ENCODE measurements at places on chromosomes 13 and 19. TPM values are rescaled to one million over a fixed set of nuclear protein-coding genes. Genes with fewer than 3 reads are reported as not detected.

The MAST1 gene
- total RNA-seq: 12.1 TPM

The ZNF345 gene
- 1.6 TPM for total RNA-seq

- no peak overlapping the region for H3K27ac ChIP-seq
- no peaks in the 10 kb centered on the region for H3K4me1 ChIP-seq
- H3K36me3 ChIP-seq: no peaks in the 10 kb centered on the region
- DNase-seq: no peak
- no peak overlapping the region for H3K4me3 ChIP-seq
- H3K27me3 ChIP-seq: no peaks in the 10 kb centered on the region
These were observed 147.0 kb downstream of the DCT start for GRCh38 chr13:94332359-94333096.

- no peak overlapping the region for H3K27ac ChIP-seq
- no peak overlapping the region for H3K4me3 ChIP-seq
These were observed 160.5 kb downstream of the LACC1 start for GRCh38 chr13:44040070-44040817.

DNA sequence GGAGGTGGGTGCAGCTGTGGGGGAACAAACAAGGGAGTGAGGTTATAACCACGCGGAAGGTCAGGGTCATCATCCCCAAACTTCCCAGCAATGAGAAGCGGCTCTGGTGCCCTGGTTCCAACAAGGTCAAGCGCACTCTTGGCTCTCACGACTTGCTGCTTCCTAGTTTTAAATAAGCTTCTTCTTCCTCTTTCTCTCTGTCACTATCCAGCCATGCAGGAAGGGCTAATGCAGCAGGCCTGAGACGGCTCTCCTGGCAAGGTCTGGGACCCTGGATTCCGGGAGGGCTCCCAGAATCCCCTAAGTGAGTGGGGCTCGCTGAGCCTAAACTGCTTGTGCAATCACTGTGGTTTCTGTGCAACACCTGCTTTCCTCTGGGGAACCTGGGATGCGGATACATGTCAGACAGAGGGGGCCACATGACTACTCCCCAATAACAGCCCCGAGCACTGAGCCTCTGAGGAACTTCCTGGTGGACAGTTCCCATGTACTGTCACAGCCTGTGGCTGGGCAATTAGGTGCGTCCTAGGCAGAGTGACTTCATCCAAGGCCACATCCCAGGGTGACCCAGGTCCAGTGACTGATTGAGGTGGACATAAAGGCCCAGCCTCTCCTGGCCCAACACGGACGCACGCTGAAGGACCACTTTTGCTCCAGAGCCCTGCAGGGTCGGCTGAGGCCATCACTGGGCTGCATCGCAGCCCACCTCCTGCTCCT, 24.2 kb downstream of the VRK3 start:
- no peak overlapping the region for H3K27ac ChIP-seq
- H3K4me3 ChIP-seq: no peak overlapping the region
- no peaks in the 10 kb centered on the region for H3K27me3 ChIP-seq
- DNase-seq: no peak
- H3K36me3 ChIP-seq: peaks cover 75% of the 10 kb centered on the region

DNA sequence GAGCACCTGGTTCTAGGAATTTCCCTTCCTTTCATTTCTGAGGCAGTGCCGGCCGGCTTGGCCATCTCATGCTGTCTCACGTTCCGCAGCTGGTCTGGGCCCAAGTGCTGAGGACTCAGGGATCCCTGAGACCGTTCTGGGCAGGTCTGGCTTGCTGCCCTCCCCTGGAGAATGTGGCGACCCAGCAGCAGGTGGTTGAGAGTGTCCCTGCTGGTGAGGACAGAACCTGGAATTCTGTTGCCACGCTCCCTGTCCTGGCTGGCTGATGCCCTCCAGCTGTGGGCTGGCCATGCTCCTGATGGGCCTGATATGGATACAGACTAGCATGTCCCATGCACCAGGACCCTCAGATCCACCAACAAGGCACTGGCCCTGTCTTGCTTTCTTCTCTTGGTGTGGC, 114.0 kb upstream of the C1QTNF9B start:
- no peaks in the 10 kb centered on the region for H3K36me3 ChIP-seq
- H3K27ac ChIP-seq: no peak overlapping the region
- DNase-seq: no peak
- no peaks in the 10 kb centered on the region for H3K4me1 ChIP-seq

DNA sequence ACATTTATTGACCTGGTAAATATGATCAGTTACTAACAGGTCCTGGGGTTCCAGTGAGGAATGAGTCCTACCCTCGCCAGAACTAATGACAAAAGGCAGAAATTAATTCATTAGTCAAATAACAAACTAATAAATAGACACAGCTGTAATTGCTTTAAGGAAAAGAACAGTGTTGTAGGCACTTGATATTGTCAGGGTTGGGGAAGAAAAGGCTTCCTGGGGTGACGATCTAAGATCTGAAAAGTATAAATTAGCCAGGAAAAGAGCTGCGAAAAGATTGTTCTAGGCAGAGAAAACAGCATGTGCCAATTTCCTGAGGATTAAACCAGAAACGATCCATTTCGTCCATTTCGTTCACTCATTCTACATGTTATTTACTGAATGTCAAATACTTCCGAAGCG, 670 bp upstream of the CHAF1A start:
- H3K36me3 ChIP-seq: peaks cover 49% of the 10 kb centered on the region
- peaks cover 22% of the 10 kb centered on the region for H3K4me1 ChIP-seq
- peak overlapping the region; percentile 36 for H3K4me3 ChIP-seq
- H3K27me3 ChIP-seq: no peaks in the 10 kb centered on the region
- DNase-seq: no peak
- H3K27ac ChIP-seq: peak overlapping the region; percentile 82

- no peaks in the 10 kb centered on the region for H3K4me1 ChIP-seq
- no peak overlapping the region for H3K27ac ChIP-seq
- no peak overlapping the region for H3K4me3 ChIP-seq
- no peak for DNase-seq
- peaks cover 31% of the 10 kb centered on the region for H3K36me3 ChIP-seq
These were observed 36.4 kb upstream of the EHD2 start for GRCh38 chr19:47676811-47677210.

GRCh38 chr13:73337532-73337931, 278.7 kb downstream of the KLF5 start:
- no peaks in the 10 kb centered on the region for H3K36me3 ChIP-seq
- H3K27ac ChIP-seq: no peak overlapping the region
- H3K4me1 ChIP-seq: no peaks in the 10 kb centered on the region

DNA sequence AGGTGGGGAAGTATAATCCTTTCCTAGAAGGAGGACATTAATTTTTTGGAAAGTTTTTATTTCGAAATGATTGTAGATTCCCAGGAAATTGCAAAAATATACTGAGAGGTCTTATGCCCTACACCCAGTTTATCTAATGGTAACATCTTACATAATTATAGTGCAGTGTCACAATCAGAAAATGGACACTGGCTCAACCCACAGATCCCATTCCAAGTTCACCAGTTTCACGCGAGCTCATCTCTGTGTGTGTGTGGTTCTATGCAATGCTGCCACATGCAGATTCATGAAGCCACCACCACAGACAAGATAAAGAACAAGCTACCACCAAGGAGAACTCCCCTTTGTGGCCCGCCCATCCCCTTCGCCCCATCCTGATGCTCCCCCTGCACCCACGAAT, 24.4 kb downstream of the IL17D start:
- DNase-seq: no peak
- H3K4me3 ChIP-seq: no peak overlapping the region
- no peak overlapping the region for H3K27ac ChIP-seq
- no peaks in the 10 kb centered on the region for H3K27me3 ChIP-seq

DNA sequence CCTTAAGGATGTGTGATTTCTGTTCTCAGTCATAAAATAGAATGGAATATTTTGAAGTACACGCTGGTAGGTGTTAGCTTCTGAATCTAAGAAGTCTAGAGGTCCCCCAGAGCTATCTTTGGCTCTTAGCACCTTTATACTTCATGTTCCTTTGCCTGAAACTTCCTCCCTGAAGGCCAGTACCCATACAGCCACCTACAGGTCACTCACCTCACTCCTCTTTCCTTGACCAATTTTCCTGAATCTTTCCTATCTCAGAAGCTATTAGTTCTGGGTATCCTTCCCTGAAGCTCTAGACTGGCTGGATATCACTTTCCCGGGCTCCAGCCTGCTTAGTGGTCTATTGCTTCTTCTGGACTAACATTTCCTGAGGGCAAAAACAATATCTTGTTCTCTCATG, 93.4 kb upstream of the EDNRB start:
- no peaks in the 10 kb centered on the region for H3K4me1 ChIP-seq
- H3K4me3 ChIP-seq: no peak overlapping the region
- H3K36me3 ChIP-seq: no peaks in the 10 kb centered on the region

- no peaks in the 10 kb centered on the region for H3K4me1 ChIP-seq
- H3K27ac ChIP-seq: no peak overlapping the region
- peaks cover 25% of the 10 kb centered on the region for H3K27me3 ChIP-seq
- no peak overlapping the region for H3K4me3 ChIP-seq
These were observed 5.6 kb upstream of the TEX29 start for GRCh38 chr13:111314852-111315251.

The DAND5 gene
- 0.74 TPM for total RNA-seq

The ZNF787 gene
- total RNA-seq: 73.8 TPM

The ZNF221 gene
- total RNA-seq: 0.78 TPM

DNA sequence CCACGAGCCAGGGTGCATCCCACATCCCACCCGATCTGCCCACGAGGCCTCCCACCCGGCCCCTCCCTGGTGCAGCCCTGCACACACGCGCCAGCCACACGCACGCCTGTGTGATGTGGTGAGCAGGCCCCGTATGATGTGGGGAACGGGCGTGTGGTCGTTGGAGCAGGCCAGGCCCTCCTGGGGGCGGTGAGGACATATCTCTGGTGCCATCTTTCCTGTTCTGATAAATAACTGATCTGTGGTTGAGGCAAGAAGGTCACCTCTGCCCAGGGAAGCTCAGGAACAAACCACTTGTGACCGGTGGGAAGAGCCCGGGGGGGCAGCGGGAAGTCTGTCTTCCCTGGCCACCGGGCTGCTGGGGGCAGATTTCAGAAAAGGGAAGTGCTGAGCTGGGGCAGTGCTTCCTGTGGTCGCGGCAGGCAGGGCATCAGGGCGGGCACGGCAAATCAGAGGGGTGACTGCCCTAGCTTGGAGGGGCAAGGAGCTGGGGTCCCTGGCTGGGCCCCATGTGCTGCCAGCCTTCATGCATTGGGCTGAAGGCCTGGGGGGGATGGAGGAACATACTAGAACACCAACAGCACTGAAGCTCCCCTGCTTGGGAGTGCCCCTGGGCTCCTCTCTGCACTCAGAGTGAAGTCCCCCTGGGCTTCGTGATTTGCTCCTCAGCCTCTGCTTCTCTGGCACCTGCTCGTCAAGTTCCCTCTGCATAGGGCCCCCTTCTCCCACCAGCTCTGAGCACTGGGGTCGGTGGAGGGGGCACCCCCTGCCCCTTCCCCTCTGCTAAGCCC, 35.2 kb upstream of the SLC7A10 start:
- H3K27me3 ChIP-seq: peaks cover 41% of the 10 kb centered on the region
- H3K36me3 ChIP-seq: no peaks in the 10 kb centered on the region
- no peak overlapping the region for H3K27ac ChIP-seq
- H3K4me1 ChIP-seq: peaks cover 5% of the 10 kb centered on the region
- DNase-seq: no peak

The EDNRB gene
- 0.04 TPM for total RNA-seq

DNA sequence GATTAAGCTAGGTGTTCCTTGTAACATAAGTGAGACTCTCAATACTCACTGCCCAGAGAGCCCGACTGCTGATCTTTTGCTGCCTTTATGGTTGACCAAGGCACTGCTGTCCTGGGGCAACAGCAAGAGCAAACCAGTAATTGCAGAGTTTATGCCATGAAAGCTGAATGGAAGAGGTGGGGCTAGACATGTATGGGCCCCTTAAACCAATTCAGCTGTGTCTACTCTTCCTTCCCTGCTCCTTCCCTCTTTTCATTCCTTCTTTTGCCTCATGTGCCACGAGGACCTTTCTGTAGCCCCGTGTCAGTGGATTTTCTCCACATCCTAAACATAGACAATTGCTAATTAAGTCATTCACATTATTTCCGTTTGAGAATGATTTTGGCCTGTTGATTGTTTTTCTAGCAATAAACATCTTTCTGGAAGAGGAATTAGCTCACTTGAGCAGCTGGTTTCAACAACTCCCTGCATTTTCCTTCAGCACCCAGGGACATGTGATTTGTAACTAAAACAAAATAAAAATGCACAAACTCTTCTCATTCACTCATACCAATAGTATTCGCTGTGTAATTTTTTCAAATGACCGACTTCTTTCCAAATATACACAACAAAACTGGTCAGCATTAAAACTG, 40.5 kb downstream of the RAP2A start:
- no peaks in the 10 kb centered on the region for H3K4me1 ChIP-seq
- H3K36me3 ChIP-seq: no peaks in the 10 kb centered on the region

DNA sequence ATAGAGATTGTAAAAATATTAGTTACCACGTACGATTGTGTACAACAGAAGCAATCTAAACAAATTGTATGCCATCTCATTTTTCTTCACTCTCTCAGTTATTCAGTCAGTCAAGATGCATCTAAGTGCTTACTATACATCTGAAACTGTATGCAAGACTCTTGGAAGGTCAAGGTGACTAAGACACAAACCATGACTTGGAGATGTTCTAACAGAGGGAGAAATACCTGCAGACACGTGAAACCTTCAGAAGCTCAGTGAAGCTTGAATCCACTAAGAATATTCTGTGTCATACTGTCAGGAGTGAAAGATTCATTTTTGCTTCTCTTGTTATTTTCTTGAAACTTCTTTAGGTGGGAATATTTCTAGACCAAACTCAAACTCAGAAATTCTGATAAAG, 365.4 kb downstream of the ITGBL1 start:
- H3K4me3 ChIP-seq: no peak overlapping the region
- no peak overlapping the region for H3K27ac ChIP-seq
- H3K4me1 ChIP-seq: no peaks in the 10 kb centered on the region

DNA sequence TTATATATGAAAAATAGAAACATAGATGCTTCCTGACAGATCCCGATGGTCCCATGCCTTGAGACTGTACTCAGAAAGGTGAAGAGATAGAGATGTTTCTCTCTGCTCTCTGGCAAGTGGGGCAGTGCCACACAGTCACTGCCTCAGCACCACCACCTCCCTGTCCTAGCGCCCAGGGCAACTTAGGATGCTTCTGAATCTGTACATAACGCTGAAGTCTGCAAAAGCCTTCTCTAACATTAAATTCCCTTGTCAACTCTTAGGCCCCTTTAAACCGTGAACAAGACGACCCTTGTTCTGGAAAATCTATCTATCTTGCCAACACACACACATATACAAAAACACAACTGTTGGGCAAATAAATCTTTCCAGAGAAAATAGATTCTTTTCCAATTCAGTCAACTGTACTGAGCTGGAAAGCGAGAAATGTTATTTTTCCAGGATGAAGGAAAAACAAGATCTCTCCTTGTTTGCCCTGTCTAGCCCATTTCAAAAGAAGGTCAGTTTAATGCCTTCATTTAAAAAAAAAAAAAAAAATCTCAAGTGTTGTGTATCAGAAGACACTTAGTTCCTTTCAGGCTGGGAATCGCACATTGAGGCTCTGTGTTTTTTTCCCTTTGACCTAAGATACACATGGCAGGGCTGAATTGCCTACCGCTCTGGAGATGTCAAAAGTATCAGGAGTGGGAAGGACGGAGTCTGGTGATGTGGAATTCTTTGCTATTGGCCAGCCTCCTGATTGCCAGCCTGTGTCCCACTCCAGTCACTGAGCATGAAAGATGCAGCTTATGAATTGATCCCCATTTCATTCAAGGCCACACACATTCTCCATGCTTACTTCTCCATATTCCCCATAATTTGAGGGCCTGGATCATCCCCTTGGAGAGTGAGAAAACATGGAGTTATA, 241.4 kb downstream of the LACC1 start:
- no peak overlapping the region for H3K27ac ChIP-seq
- no peaks in the 10 kb centered on the region for H3K4me1 ChIP-seq
- H3K36me3 ChIP-seq: no peaks in the 10 kb centered on the region
- no peaks in the 10 kb centered on the region for H3K27me3 ChIP-seq
